ENCODE measurements at places on chromosomes 13 and 19.

GRCh38 chr19:1510442-1510806, 2.4 kb downstream of the ADAMTSL5 start:
- DNase-seq = no peak

DNA sequence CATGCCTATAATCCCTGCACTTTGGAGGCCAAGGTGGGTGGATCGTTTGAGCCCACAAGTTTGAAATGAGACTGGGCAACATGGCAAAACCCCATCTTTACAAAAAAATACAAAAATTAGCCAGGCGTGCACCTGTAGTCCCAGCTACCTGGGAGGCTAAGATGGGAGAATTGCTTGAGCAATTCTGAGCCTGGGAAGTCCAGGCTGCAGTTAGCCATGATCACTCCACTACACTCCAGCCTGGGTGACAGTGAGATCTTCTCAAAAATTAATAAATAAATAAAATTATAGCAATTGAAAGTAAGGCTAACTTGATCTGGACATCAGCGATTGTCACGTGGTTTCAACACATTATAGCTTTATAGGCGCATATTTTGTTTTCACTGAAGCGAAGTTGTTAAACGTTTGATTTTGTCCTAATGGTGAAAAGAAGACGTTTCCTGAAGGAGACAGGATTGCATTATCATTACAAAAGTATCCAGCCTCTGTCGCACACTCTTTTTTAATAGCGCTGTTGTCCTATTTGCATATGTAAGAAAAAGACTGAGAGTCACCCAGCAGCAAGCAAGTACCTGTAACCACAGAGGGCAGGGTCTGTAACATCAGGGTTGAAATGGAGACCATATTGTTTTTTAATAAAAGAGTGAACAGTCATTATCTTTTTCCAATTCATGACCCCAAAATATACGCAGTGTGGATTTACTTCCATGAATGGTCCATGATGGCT, 335.7 kb downstream of the DCT start:
- DNase-seq = no peak

DNA sequence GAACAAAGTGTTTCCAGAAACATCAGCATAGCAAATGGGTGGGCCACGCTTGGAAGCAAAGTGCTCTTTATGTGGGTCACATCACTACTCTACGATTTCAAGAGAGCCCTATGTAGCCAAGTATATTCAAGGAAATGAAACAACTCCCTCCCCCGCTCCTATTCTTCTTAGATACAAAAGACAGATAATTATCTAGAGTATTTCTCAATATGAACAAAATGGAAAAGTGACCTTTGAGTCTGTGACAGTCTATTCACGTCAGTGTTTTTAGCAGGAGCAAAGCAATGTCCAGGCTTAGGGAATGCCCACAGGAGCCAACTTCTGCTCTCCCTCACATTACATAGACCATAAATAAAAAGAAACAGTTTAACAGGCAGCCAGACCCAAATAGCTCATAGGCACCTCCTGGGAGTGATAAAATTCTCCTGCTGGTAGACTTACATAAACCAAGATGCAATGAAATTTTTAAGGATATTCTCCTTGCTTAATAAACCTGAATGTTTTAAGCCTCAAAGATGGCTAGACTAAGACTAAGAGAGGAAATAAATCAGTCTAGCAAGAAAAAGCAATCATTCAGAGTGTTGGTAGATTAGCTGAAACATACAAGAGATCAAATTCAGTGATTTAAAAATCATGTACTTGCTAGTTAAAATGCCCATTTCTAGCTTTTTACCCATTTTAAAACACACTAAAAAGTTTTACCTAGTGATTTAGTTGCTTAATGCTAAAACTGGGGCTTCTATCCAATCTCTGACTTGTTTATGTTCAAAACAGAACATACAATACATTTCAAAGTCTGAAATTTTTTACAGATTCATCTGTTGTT, 182.8 kb downstream of the RGCC start:
- DNase-seq = no peak

DNA sequence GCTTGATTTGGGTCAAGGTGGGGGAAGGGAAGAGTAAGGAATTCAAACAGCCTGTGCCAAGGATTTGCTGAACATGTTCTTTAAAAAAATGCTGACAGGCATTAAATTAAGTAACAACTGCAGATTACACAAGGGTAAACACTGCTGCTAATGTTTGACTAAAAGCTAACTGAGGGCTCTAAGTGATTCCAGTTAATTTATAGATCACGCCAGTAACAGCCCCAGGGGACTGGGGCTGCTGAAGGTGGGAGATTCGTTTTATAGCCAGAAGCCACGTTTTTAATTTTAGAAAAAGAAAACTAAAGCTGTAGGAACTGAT, 321.7 kb downstream of the DLEU7 start:
- no peak for DNase-seq

DNA sequence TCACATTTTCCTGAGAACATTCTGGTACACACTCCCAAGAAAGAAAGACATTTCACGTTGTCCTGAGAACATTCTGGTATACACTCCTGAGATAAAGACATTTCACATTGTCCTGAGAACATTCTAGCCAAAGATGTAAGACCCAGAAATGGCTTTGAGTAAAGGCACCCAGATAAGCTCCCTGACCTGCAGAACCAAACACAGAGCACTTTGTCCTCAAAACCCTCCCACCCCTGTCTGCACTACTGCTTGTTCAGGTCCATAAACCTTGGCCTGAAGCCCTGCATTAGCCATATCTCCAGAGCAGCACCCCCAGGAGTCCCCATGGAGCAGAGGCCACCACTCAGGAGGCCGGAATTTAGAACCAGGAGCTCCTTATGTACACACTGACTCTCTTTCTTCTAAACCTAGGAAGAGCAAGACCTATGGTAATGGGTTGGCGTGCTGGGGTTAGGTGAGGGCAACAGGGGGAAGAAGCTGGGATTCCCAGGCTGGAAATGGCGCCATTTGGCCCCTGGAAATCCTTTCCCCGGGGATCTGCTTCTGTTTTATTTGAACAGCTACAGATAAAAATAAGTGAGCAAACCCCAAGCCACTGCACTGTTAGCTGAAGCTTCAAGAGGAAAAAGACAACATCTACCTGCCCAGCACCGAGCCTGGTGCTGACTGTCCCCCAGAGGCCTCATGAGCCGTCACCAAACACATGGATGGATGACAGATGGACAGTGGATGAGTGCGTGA, 13.7 kb downstream of the GAS6 start:
- DNase-seq = no peak

DNA sequence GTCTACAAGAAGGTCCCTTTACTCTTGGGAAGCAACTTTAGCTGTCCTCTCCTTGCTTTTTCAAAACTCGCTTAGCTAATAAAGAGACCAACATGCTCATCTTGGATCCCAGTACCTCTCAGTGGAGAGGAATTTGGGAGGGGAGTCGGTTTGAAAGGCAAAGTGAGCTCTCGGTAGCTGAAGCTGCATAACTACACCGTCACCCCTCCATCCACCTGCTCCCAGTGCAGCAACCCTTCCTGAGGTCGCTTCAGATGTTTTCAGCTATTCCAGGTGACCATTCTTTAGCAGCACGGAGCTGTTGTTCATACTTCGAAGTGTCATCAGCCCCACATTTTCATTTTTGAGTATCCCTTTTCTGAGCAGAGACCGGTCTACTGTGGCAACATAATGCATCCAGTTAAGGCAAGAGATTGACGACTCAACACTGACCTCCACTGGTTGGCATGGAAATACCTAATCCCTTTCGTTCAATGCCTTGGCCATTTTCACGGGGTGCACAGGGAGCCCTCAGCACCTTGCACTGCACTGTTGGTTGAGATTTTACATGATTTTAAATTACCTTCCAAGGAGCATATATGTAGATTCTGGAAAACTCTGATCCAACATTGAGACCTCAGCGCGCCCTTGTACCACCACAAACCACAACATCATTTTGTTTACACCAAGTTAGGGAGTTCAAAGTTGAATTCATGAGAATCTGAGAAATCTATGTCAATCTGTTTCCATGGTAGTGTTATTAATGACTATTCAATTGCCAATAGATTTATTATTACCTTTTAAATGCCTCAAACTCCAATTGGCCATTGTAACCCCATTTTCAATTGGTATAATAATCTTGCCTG, 42.2 kb downstream of the DLEU7 start:
- peak; percentile 80 for DNase-seq

GRCh38 chr13:23440821-23441618, 7.5 kb upstream of the SACS start:
- DNase-seq = peak; percentile 69

GRCh38 chr19:13154241-13154778, 4.1 kb downstream of the IER2 start:
- DNase-seq = peak; percentile 99

DNA sequence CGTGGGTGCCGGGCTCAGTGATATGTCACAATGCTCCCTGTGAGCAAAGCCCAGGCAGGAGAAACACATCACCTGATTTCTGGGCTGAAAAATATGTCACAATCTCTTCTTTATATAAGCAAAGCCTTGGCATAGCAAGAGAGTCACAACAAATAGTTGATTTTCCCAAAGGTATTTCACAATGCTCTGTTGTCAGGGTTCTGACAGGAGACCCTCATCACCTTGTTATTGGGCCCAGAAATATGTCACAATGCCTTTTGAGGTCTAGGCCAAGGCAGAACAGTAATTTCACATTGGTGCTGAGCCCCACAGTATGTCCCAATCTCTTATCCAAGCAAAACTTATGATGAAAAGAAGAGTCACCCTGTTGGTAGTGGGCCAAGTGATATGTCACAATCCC, 125.7 kb downstream of the ZNF675 start:
- no peak for DNase-seq

GRCh38 chr19:46391296-46392251, 21.8 kb downstream of the CCDC8 start:
- DNase-seq = no peak

DNA sequence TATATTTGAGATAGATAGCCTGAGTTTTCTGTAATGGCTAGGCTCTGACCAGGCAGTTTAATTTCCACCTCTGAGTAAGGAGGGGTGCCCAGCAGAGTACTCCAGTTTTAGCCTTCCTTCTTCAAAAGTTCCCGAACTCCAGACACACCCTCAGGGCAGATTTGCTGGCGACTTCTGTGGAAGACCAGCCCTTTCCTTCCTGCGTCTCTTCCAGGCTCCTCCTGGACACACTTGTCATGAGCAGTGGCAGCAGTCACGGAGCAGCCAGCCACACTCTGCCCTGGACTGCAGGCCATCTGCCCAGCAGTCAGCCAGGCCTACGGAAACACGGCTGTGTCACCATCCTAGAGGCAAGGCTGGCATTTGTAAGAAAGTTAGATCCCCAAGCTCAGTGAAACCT, 6.6 kb upstream of the FLT1 start:
- no peak for DNase-seq

- DNase-seq = no peak
Measured at GRCh38 chr19:18425515-18426415, 6.6 kb downstream of the SSBP4 start.

GRCh38 chr19:50723069-50723468, at the start of gene CLEC11A:
TSS of gene CLEC11A (plus strand) at chr19:50723364. CDS start at chr19:50723526, 162 bp downstream.
- DNase-seq = peak; percentile 46

DNA sequence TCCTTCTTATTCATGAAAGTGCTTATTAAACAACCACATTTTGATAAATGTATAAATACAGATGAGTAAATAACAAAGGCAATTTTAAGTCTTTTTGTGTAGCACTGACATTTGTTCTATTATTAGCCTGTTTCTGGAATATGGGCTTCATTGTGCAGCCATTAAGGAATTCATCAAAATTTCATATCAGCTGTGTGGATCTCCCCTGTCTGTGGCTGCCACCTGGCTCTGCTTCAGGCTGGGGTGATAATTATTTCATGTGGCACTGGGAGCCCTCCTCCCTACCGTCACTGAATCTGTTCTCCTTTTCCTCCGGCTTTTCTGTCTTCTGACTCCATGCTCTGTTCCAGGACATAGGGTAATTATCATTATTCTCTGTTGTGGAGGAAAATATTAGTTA, 57.1 kb downstream of the LMO7 start:
- no peak for DNase-seq

GRCh38 chr19:23802290-23802689, 43.6 kb upstream of the ZNF681 start:
- no peak for DNase-seq

GRCh38 chr13:111659219-111659775, 338.9 kb downstream of the TEX29 start:
- no peak for DNase-seq

- no peak for DNase-seq
Measured at GRCh38 chr19:12975221-12975741, 5.9 kb downstream of the DAND5 start.

- peak; percentile 97 for DNase-seq
Measured at GRCh38 chr19:44845612-44846454, at the start of gene NECTIN2. TSS of gene NECTIN2 (plus strand) at chr19:44846297. CDS start at chr19:44846526, 229 bp downstream.

GRCh38 chr19:17633700-17634099, 54.5 kb downstream of the UNC13A start:
- DNase-seq = no peak

DNA sequence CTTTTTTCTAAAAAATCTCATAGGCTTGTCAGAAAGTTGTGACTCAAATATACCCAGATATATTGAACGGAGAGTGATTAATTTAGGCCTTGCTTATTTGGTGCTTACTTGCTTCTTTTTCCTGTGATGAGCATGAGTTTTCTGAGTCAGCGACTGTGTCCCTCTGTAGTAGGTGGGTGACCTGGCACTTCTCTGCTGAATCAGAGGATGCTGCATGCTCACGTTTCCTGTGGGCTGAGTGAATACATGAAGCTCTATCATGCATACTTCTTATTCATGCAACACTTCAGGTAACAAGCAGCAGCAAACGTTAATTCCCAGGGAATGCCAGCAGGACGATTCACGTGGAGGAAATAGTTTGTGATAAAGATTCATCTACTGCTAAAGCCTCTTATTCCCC, 245.0 kb downstream of the KLF5 start:
- no peak for DNase-seq

- no peak for DNase-seq
Measured at GRCh38 chr19:46481223-46481848, 10.0 kb upstream of the PNMA8A start.

DNA sequence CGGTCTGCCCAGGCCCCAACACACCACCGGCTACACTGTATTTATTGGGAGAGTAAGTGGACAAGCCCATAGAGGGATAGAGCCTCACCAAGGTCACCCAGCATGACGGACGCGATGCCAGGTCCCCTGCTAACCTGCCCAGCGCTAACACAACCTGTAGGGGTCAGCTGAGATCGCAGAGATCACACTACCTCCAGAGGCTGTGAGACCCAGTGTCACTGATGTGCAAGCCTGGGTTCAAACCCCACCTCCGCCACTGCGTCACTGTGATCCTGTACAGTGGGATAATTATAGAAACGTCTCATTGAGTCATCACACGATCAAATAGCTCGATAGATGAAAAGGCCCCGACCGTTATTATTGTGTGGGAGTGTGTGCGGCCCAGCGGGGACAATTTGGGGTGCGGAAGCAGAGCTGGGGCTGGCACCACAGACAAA, 10.6 kb upstream of the TLE2 start:
- DNase-seq = no peak

GRCh38 chr13:96075953-96076543, 13.9 kb upstream of the HS6ST3 start:
- no peak for DNase-seq

GRCh38 chr13:59144700-59145099, 1019.0 kb downstream of the DIAPH3 start:
- DNase-seq = no peak
